ENCODE measurements at places on chromosomes 5 and 9.

GRCh38 chr5:1319436-1320256 is 24.8 kb upstream of the TERT start:
- no peak for DNase-seq

- DNase-seq = no peak
Observed at GRCh38 chr5:39461007-39461682, 36.4 kb upstream of the DAB2 start.

- DNase-seq = no peak
Observed at GRCh38 chr9:75644649-75645048, 245.8 kb upstream of the PCSK5 start.

DNA sequence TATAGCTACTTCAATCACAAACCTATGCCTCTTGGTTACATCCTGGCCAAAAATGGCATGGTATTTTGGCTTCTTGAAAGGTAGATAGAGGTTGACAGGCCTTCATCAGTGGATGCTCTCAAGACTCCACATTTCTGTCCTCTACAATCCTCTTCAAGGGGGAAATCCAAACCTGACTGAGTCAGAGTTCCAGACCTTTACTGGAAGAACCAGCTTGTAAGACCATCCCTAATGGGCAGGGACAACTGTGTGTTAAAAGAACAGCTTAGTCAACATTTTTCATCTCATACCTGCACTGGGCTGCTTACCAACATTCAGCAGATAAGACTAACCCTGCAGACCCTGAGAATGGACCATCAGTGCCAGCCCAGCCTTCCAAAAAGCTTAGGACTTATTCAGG is 155.7 kb downstream of the CDK5RAP2 start:
- DNase-seq = no peak

DNA sequence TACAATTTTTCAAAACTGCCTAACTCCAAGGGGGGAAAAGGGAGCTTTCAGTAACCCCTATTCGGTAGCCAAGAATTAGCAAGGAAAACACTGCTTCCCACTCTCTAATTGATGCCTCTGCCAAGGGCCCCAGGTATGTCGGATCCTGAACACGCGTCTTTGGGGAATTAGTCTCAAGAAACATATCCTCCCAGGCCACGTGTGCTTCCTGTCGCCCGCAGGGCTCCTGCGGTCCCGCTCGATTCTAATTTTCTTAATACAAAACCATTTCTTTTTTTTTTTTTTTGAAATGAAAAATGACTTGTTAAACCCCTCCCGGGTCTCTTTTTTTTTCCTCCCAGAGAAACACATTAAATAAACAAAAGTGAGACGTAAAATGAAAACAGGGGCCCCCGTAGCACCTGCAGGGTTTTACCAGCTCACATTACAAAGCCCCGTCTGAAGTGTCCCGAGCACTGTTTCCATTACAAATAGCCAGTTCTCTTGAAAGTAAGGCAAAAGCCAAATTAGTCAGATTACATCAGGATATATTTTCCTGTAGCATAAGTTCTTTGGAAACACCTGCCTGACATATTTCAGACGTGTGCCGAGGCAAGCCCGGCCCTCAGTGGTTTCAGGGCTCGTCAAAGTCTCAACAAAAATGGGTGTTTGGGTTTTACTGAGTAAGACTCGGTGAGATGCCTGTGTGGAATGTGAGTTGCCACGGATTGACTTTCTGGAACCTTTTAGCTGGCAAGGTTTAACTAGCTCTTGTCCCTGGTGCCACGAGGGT is 21.5 kb downstream of the SMIM23 start:
- DNase-seq = no peak

GRCh38 chr9:82600536-82601292 is 462.2 kb downstream of the RASEF start:
- no peak for DNase-seq

GRCh38 chr9:93096131-93096802 is at the start of gene CARD19:
Gene CARD19, plus strand, starts transcription at chr9:93096217. Its CDS starts 129 bp downstream, at chr9:93096346.
- peak; percentile 86 for DNase-seq

- DNase-seq = no peak
Observed at GRCh38 chr9:130072515-130073235, 19.0 kb downstream of the GPR107 start.

DNA sequence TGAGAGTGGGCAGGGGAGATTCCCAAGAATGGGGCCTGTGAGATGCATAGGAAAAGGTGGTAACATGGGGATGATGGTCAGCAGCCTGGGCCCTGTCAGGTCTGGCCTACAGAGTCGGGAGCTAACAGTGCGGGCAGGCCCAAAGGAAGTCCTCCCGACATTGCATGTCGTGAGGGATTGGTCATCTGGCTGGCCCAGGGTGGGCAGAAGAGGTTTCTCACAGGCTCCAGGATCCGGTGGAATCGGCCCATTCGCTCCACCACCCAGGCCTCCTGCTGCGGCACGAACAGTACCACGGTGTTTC is 514 bp downstream of the STOML2 start:
- DNase-seq = no peak

DNA sequence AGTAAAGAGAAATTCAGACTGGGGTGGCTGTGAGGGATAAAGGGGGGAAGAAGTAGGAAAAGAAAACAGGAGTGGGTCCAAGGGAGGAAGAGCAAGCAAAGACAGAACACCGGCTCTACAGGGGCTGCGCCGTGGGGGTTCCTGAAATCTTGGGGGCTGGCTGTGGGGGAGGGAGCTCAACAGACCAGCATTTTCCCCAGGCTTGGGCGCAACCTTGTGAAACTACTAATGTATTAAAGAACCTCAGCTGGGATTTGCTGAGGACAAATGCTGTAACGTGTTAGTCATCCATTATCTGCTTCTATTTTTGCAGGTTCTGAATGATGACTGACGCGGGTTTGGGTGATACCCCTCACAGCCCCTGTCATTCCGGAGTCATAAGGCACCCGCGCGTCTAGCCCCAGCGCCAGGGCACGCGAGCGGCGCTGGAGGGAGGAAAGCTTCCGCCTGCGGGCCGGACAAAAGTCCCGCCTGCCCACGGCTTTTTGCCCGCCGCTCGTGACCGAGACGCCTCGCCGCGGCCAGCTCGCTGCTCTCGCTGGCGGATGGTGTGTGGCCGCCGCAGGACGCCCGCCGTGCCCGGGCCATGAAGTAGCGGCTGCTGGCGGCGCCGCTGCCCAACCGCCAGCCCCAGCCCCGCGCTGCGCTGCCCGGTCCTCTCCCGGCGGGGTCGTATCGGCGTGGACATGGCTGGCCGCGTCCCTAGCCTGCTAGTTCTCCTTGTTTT is 110.6 kb downstream of the PAM start:
- DNase-seq = no peak

DNA sequence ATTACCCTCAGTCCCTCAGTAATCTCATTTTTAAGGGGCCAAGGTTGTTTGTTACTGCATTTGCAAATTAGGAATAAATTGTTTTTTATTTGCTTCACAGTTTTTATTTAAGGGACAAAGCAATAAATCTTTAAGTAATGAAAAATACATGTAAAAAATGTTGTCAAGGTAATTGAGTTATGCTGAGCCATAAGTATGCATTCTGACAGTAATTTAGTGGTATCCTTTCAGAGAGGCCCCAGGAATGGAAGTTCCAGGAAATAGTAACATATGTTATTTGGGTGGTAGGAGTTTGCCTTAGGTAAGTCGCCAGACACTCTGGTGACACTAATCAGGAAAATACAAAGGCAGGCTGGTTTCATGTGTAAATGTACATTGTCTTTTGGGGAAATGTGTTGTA is 1787.9 kb upstream of the WWC1 start:
- no peak for DNase-seq

DNA sequence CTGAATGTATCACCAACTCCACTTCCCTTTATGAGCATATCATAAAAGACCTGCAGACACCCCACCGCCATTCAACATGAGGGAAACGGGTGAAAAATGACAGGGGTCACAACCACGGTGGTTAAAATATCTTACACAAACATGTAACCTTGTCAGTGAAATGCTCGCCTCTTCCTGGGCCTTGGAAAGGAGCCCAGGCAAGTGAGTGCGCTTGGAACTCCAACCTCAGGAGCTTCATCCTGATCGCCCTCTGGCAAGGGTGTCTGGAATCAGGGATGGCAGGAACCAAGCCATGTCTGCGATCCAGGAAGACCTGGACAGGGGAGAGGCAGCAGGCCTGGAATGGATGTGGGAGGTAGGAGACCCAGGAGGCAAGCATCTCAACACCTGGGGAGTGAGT is 282.7 kb downstream of the GAS1 start:
- DNase-seq = no peak

DNA sequence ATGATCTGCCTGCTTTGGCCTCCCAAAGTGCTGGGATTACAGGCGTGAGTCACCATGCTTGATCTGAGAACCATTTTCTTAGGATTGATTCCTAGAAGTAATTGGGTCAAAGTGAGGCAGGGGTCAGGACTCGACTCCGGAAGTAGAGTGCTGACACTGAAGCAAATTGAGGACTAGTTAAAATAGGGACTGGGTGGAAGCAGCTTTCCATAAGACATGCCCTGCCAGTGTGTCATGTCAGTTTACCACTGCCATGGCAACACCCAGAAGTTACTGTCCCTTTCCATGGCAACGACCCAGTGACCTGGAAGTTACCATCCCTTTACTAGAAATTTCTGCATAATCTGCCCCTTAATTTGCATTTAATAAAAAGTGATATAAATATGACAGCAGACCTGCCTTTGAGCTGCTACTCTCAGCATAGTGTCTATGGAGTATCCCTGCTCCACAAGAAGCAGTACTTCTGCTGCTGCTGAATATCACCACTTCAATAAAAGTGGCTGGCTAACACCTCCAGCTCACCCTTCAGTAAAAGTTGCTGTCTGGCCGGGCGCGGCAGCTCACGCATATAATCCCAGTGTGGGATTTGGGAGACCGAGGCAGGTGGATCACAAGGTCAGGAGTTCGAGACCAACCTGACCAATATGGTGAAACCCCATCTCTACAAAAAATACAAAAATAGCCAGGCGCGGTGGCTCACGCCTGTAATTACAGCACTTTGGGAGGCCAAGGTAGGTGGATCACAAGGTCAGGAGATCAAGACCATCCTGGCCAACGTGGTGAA is 47.8 kb upstream of the JADE2 start:
- no peak for DNase-seq

DNA sequence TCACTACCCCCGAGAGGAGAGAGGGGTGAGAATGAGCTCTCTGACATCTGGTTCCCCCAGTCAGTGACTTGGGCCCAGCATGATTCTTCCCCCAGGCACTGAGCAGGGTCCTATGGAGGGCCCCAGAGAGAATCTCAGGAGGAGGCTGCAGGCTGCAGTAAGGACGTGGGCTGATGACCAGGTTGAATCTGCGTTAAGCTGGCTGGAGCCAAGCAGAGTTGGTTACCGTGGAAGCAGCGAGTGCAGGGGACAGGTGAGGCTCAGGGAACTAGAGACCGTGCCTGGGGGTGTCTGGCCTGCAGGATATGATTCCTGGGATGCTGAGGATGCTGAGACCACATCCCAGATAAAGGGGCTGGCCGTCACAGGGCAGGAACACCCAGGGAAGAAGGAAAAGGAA is 314.3 kb upstream of the IRX1 start:
- DNase-seq = no peak

GRCh38 chr9:98255061-98255577 is 330 bp downstream of the TBC1D2 start:
- peak; percentile 11 for DNase-seq

DNA sequence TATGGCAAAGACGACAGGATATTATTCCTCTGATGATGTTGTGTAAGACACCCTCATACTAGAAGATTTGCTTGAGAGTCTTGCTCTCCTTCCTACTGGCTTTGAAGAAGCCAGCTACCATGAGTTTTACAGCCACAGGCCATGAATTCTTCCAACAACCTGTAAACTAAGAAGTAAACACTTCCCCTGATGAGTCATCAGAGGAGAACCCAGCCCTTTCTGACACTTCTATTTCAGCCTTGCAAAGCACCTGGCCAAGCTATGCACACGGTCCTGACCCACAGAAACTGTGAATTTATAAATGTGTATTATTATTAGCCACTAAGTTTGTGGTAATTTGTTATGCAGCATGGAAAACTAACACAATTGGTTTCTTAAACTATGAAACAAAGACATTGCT is 288.8 kb upstream of the ADAMTSL1 start:
- no peak for DNase-seq

- DNase-seq = no peak
Observed at GRCh38 chr5:133048993-133049725, 2.7 kb upstream of the HSPA4 start.

DNA sequence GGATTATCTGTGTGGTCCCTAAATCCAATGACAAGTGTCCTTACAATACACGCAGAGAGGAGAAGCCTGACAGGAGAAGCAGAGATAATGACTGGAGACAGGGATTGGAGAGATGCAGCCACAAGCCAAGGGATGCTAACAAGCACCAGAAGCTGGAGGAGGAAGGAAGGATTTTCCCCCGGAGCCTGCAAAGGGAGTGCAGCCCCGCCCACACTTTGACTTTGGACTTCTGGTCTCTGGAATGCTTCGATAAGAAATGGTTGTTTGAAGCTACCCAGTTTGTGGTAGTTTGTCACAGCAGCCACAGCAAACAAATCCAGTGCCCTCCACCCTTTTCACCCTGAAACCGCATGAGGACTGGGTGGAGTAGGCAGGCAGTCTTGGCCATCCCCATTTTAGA is 77.2 kb upstream of the BOD1 start:
- no peak for DNase-seq

- DNase-seq = no peak
Observed at GRCh38 chr5:77816686-77817085, 40.5 kb upstream of the TBCA start.

- DNase-seq = no peak
Observed at GRCh38 chr9:6829027-6829426, 71.3 kb downstream of the KDM4C start.

GRCh38 chr9:126956917-126957686 is 42.5 kb downstream of the RALGPS1 start:
- no peak for DNase-seq

GRCh38 chr9:132509928-132510874 is 72.2 kb upstream of the BARHL1 start:
- DNase-seq = no peak

GRCh38 chr5:78300464-78301045 is 6.1 kb upstream of the AP3B1 start:
- DNase-seq = no peak

GRCh38 chr5:32711681-32712480 is 760 bp downstream of the NPR3 start:
- DNase-seq = no peak

DNA sequence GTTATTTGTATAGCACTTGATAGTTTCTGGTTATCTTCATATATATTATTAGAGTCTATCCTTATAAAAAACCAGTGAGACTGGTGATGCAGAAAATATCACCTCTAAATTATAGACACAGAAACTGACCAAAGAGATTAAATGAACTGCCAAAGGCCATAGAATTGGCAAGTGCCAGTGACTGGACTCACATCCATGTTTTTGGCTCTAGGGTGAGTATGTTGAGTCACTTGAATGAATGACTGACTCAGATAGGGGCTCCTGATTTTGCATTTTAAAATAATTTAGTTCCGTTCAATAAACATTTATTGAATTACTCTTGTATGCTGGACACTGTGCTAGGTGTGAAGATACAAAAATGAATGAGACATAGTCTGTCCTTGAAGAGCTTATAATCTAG is 70.7 kb downstream of the NR2F1 start:
- DNase-seq = no peak

GRCh38 chr5:88140396-88140855 is 128.2 kb downstream of the TMEM161B start:
- peak; percentile 56 for DNase-seq

- DNase-seq = no peak
Observed at GRCh38 chr9:107188376-107188775, 94.7 kb upstream of the RAD23B start.

GRCh38 chr9:94654165-94654894 is 15.0 kb upstream of the FBP1 start:
- DNase-seq = no peak
